ENCODE measurements at places on chromosomes 2 and 18.

- DNase-seq = peak; percentile 84
These were observed 146.8 kb downstream of the SATB2 start for GRCh38 chr2:199310771-199311585.

DNA sequence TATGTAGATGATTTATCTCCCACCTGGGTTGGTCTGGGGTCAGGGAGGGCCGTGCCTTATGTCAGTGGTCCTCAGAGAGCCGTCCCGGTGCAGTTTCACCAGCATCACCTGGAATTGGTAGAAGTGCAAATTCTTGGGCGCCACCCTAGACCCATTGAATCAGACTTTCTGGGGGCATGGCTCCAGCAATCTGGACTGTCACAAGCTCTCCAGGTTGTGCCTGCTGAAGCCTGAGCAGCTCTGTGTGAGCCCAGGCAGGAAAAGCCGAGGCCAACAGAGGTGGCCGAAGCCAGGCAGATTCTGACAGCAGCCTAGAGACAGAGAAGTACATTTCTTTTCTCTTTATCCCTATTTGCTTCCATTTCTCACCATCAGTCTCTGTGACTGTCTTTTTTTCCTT lies 98.4 kb upstream of the SEC11C start:
- DNase-seq = no peak

GRCh38 chr18:46632401-46633071 lies 24.5 kb downstream of the LOXHD1 start:
- no peak for DNase-seq

DNA sequence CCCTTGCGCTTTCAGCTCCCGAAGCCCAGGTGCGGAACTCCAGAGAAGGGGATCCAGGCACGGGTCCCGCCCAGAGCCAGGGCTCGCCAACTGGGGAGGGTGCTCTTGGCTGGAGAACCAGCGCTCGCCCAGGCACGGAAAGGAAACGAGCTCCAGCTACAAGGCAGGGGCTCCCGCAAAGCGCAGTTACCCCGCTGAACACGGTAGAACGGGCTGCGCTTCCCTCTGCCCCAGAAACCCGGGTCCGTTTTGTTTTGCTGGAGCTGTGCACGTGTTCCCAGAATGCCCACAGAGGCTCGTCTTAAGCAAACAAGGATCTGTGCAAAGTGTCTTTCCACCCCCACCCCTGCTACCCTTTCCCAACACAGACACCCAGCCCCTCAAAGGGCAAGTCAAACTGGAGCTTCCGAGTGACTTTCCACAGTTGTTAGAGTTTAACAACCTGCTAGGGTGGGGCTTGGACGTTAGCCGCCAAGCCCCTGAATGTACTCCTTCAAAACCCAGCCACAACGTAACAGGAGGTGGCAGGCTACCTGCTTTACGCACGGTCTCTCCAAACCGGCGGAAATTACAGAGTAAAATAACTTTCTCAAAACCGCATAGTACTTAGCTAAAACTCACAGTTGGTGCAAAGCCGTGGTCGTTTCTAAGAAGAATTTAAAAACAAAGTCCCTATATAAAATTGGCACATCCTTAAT lies 775 bp downstream of the RNF125 start:
- DNase-seq = peak; percentile 32

- no peak for DNase-seq
These were observed 31.7 kb upstream of the SERTAD2 start for GRCh38 chr2:64685430-64685829.

Measured in NCI-H345 (cell line).